ENCODE measurements at places on chromosomes 16 and 17. TPM values are rescaled to one million over a fixed set of nuclear protein-coding genes. Genes with fewer than 3 reads are reported as not detected.

- no peak for DNase-seq
- H3K36me3 ChIP-seq: no peaks in the 10 kb centered on the region
- H3K4me3 ChIP-seq: no peak overlapping the region
- H3K27ac ChIP-seq: no peak overlapping the region
- H3K4me1 ChIP-seq: peaks cover 2% of the 10 kb centered on the region
- no peaks in the 10 kb centered on the region for H3K27me3 ChIP-seq
Measured at GRCh38 chr17:19250421-19251173, 13.4 kb downstream of the EPN2 start.

DNA sequence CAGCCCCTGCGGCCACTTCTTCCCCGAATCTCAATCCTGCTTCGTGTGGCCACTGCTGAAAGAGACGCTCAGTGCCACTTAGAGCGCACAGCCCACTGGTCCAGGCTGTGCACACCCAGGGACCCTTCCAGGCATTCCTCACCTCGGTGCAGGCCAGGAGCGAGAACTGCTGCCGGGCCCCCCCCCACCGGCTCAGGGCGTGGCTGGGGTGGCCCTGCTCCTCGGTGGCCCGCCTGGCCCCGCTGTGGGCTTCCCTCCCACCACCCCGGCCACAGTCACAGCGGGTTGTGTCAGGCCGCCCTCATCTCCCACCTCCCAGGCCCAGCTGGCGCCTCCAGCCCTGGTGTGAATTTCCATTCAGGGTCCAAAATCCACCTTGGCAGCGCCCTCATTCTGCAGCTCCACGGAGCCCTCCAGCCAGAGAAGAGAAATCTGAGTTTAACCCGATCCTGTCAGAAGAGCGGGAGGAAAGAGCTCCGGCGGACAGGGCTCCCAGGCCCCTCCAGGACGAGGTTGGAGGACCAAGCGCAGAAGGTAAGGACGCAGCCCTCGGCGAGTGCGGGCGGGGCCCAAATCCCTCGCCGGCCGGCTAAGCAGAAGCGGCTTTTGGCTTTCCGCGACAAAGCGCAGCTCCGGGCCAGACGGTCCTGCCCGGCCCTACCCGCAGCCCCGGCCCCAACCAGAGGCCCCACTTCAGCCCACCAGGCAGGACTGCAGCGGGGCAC lies 12.0 kb downstream of the TBC1D16 start:
- H3K4me1 ChIP-seq: no peaks in the 10 kb centered on the region
- H3K27me3 ChIP-seq: peaks cover 2% of the 10 kb centered on the region
- H3K27ac ChIP-seq: no peak overlapping the region
- no peaks in the 10 kb centered on the region for H3K36me3 ChIP-seq

- DNase-seq: no peak
- H3K36me3 ChIP-seq: no peaks in the 10 kb centered on the region
- H3K4me3 ChIP-seq: no peak overlapping the region
- no peaks in the 10 kb centered on the region for H3K4me1 ChIP-seq
- no peak overlapping the region for H3K27ac ChIP-seq
- H3K27me3 ChIP-seq: peaks cover 3% of the 10 kb centered on the region
Measured at GRCh38 chr17:43634591-43635125, 27.1 kb downstream of the MEOX1 start.

DNA sequence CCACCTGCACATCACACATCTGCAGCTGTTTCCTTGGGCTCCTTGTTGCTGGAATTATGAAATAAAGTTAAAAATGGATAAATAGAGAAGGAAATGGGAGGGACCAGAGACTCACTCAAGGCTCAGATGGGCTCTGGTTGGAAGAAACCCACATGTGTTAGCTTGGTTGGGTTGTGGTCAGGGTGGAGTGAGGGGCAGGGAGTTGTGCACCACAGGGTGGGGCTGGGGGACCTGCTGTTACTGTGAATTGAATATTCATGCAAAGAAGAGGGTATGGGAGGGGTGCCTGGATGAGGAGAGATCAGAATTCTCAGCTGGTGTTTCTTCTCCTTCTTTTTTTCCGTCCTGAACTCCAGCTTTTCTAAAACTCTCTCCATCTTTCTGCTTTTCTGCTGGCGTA lies 320.7 kb downstream of the MAP2K4 start:
- H3K4me1 ChIP-seq: no peaks in the 10 kb centered on the region
- no peaks in the 10 kb centered on the region for H3K27me3 ChIP-seq
- no peak overlapping the region for H3K27ac ChIP-seq
- no peaks in the 10 kb centered on the region for H3K36me3 ChIP-seq

DNA sequence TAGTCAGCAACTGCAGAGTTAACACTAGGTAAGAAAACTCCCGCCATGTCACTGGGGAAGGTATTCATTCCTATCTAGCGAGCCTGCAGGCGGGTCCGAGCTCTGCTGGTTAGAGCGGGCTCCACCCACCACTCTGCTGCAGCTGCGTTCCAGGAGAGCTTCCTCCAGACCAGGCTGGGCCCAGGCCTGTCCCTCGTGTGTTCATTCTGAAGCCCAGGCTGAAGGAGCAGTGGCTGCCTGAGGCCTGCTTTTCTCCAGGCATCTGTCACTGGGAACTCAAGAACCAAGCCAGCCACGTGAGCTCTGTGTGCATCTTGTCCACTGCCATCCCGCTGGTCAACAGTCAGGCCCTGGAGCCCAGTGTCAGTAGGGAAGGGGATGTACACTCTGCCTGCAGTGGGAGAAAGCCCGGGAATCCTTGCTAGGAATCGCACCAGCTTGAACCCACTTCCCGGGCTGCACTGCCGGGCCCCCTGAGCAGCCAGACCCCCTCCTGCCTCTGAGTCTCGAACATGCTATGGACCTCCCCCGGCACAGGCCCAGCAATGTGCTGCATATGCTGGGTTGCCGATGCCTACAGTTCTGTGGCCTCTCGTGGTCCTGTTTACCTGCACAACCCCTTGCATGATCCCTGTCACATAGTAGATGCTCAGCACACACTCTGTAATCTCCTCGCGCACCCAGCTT lies 51.0 kb upstream of the ENPP7 start:
- no peak for DNase-seq
- no peaks in the 10 kb centered on the region for H3K36me3 ChIP-seq
- H3K27ac ChIP-seq: no peak overlapping the region
- no peaks in the 10 kb centered on the region for H3K4me1 ChIP-seq

Gene SLFN12
- polyA plus RNA-seq: 6.3 TPM

Gene KRT33B
- polyA plus RNA-seq: not detected

Gene SEPTIN12
- polyA plus RNA-seq: not detected
